ENCODE measurements at places on chromosomes 3 and 15.

- DNase-seq = no peak
Observed at GRCh38 chr3:100869787-100870186, 123.4 kb downstream of the ABI3BP start.

DNA sequence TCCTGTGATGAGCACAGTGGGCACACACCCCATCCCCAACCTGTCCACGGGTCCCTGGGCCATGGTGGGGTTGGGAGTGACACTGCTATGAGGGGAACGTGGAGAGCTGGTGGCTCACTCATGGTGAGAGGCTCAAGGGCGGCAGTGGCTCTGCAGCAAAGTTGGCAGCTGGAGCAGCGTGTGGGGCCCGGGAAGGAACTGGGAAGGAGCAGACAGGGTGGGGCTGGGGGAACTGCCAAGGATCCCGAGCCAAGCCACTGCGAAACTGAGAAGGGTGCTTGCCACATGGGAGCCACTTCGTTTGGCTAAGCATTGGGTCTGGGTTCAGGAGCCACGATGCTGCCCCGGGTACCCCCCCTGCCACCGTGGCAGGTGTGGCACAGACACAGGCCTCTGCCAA is 80.1 kb downstream of the SNRK start:
- no peak for DNase-seq

DNA sequence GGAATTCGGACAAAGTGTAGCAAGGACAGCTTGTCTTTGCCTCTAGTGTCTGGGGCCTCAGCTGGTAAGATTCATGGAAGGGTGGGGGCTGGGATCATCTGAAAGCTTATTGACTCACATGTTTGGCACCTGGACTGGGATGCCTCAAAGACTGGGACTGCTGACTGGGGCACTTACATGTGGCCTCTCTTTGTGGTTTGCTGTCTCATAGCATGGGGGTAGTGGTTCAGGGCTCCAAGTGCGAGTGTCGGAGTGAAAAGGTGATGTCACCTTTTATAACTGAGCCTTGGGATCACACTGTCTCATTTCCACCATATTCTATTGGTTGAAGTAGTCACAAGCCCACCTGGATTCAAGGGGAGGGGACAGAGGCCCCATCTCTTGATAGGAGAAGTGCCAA is 6.8 kb downstream of the MFSD1 start:
- no peak for DNase-seq

DNA sequence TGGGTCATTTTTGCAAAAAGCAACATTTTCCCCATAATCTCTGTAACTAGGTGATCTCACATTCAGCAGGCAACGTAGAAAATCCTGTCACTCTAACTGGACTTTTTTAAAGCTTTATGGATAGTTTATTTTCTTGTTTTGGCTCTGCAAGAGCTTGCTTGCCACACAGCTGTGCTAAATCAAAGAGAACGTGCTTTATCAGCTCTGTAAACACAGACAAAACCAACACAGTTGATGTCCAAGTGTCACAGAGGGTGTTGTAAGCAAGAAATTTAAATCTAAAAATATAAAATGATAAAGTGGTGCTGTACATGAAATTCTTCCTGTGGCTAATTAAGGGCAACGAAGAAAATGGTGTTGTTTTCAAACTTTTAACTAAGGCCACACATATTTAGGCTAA is 97.5 kb upstream of the STAC start:
- no peak for DNase-seq

DNA sequence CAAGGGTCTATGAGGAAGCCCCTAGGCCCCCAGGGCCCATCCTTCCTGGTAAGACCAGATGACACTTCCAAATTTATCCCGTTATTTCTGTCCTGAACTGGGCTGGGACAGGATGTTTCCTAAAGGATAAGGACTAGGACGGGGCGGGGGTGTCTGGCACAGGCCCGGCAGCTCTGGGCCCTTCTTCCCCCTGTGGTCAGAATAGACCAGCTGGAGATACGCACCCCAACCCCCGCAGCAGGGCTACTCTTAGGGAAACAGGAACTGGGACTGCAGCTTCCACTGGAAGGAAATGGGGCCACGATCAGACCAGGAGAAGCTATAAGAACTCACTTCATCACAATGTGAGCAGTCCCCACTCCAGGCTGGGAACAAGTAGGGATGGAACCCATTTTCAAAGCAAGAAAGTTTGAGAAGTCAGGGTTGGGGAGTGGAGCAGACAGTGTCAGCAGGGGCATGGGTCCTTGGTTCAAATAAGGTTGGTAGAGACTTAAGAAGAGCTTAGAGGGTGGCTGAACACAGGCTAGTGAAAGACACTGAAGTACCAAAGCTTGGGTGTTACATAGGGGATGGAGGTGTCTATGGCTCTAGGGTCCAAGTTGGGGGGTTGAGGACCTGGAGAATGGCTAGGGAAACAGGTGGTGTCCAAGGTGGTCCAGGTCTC is 1.1 kb downstream of the NCKIPSD start:
- no peak for DNase-seq

- no peak for DNase-seq
Observed at GRCh38 chr3:135736740-135737139, 228.8 kb upstream of the PPP2R3A start.

GRCh38 chr3:7272203-7272602 is 411.3 kb downstream of the GRM7 start:
- DNase-seq = no peak

Measured in ureter (tissue), 1 donor.